Fibroblast of pulmonary artery (primary cell): ENCODE measurements at places on chromosomes 1 and 21.

- no peak for DNase-seq
Observed at GRCh38 chr1:47183308-47184089, 6.3 kb downstream of the PDZK1IP1 start.

DNA sequence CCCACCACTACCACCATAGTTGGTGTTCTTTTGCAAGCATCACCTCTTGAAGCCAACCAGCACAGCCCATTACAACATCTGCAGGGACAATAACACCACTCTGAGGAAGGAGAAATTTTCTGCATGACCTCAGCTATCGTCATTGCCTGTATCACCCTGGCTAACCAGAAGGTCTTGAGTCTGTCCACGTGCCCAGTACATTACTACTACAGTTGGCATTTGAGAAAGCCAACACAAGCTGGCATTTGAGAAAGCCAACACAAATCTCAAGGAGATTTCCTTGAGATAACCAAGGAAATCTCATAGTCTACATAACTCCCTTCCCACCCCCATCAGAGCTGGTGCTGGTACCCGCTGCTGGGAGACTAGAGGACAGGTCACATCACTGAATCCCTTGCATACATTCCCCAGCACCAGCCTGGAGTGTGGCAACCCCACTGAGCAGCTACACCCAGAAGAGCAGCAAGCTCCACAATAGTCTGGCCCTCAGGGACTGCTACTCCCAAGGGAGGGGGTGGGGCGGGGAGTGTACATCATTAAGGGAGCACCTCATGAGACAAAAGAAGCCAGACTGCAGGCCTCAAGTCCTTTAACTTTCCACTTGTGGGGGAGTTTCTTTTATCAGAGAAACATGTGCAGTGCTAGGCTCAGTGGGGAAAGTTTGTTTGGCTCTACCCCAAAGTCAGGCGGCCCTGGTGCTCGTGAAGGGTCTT lies 46.0 kb upstream of the GUCA2A start:
- peak; percentile 41 for DNase-seq

GRCh38 chr21:37208741-37209225 lies 58.4 kb downstream of the VPS26C start:
- DNase-seq, result no peak

DNA sequence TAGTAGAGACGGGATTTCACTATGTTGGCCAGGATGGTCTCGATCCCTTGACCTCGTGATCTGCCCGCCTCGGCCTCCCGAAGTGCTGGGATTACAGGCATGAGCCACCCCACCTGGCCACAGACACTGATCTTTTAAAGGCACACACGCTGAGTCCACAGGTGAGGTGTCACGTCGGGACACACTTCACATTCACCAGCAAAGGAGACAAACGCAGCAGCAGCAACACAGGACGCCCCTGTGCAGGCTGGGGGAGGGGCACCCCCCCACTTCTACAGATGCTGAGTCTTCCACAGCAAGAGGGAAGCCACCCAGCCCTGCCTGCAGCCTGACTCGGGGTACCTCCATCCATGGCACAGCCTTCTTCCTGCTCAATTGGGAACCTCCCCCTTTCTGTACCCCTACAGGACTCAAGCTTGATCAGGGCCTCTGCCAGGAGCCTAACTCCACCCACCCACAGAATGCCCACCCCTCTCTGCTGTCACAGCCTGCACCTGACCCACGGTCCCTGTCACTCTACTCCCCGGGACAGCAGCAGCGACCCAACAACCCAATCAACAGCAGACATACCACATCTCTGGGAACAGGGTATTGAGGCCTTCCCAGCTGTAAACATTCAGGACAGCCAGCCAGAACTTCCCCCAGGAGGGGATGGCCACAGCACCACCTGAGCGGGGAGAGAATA lies 9.5 kb downstream of the LSS start:
- no peak for DNase-seq

DNA sequence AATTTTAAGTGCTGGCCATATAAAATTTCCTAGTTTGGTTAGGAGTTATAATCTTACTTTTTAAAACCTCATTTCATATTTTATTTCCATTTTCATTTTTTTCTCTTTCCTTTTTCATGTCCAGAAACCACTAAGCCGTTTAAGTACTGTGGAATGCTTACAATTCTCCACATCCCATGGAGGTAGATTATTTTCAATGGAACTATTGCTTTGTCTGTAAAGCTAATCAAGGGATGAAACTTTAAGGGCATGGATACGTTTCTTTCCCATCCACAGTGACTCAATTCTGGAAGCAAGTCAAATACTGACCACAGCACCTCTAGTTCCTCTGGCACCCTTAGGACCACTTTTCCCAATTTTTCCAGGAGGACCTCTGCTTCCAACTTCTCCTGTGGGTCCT lies 139.1 kb upstream of the ZNHIT6 start:
- no peak for DNase-seq

- no peak for DNase-seq
Observed at GRCh38 chr1:91066538-91066937, 44.7 kb upstream of the ZNF644 start.

DNA sequence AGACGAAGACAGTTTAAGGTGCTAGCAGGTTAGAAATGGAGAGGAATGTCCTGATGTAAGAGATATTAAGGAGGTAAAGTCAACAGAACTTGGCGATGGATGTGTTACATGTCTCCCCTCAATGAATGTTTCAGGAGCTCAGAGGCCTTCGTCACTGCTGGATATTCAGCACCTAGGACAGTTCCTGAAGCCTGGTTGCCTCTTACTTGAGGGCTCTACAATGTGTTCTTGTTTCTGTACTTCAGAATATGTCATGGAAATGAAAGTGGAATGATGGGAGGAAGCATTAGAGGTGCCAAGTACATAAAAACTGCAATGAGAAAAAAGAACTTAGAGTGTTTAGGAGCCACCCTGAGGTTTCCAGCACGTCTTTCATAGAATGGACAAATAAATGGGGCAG lies 17.7 kb downstream of the TNR start:
- DNase-seq, result peak; percentile 41

DNA sequence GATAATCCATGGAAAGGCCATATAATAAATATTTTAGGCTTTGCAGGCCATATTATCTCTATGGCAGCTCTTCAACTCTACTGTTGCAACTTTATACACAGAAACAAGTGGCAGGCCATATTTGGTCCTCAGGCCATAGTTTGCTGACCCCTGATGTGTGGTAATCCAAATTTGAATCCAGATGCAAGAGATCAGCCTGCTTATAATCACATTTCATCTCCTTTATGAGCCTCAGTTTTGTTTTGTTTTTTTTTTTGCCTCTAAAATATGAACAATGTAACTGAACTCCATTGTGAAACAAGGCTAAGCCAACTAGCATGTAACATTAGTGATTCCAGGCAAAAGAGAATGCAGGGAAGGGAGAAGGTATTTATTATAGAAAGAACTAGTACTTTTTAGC lies 81.6 kb downstream of the PRKAA2 start:
- no peak for DNase-seq

- DNase-seq, result no peak
Observed at GRCh38 chr1:225559902-225560301, 93.0 kb downstream of the ENAH start.

DNA sequence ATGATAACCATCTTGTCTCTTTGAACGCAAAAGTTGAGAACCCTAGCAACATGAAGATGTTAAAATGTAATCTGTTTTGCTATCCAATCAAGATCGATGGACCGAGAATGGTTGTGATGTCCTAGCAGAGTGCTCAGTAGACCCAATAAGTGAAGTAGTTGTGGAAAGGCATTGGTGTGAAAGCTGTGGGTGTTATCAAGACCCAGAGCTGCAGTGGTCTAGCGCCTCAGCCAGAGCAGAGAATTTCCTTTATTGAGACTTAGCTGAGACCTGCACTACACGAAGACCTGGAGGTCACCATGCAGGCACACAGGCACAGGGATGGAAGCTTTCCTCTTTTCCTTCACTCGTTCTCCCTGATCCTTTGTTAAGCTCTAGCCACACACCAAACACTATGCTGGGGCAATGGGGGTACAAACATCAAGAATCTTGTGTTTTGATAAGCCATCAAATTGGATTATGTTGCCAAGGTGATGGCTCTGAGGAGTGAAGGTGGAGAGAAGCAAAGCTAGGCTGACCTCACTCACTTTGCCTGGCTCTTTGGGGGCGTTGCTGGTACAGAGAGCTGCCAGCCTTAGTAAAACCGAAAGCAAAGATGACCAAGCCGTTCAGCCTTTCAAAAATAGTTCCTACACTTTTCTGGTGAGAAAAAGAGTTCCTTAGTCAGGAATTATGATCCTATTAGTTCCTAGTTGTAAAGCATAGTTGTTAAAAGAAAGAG lies 24.1 kb downstream of the METTL13 start:
- DNase-seq, result no peak

GRCh38 chr1:58047265-58047858 lies 499.2 kb downstream of the OMA1 start:
- DNase-seq, result peak; percentile 8

DNA sequence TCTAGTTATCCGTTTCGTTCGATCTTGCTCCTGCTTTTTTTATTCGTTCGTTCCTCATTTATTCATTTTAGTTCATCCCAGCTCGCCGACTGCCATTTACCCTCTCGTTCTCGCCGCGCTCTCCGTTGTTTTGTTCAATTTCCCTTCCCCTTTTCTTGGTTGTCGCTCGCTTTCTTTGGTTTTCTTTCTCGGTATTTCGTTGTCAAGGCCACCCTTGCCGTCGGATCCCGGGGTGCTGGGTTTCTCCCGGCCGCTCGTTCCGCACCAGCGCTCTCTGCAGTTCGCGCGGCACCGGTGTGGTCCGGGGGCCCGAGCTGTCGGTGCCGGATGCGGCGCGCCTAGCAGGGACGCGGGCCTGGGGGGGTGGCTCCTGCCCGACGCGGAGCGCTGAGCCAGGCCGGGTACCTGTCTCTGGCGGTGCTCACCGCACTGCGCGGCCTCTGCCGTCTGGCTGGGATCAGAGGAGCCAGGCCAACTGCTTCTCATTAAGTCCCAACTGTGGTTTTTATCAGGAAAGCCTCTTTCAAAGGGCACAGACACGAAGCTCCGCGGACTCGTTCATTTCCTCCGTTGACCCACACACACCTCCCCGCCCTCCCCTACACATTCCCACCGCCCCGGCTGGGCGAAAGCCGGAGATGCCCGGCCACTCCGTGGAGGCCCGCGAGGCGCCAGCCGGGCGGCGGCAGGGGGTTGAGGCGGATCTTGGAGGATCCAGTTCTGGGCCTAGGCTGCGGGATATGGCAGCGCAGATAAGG lies 1.6 kb downstream of the ALX3 start:
- no peak for DNase-seq

GRCh38 chr1:192575499-192576189 lies at the start of gene RGS1:
RGS1 (plus strand) TSS chr1:192575773; CDS start chr1:192575793, 20 bp downstream.
- DNase-seq, result no peak

DNA sequence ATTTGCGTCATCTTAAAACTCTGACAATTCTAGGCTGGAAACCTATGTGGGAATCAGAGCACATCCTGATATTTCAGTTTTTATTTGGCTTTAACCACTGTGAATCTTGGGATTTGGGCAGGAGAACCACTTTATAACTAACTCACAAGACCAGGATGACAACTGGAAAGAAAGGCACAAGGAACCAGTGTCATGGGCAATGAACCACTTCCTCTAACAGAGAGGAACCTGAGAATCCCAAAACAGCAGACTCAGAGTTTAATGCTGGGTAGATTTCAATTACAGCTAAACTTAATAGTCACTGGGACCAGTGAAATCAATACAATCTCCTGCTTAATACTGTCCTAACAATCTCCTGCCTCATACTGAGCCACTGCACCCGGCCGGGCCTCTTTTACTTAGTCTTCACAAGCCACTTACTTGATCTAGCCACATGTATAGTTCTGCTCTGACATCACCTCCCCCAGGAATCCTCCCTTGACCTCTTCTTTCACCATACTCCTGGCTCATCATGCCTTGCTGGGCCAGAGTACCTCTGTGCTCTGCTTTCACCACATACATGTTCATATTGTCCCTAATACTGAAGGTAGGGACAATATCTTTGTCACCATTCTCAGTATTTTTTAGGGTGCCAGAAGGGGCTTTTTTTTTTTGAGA lies 20.2 kb upstream of the SLFNL1 start:
- peak; percentile 26 for DNase-seq

DNA sequence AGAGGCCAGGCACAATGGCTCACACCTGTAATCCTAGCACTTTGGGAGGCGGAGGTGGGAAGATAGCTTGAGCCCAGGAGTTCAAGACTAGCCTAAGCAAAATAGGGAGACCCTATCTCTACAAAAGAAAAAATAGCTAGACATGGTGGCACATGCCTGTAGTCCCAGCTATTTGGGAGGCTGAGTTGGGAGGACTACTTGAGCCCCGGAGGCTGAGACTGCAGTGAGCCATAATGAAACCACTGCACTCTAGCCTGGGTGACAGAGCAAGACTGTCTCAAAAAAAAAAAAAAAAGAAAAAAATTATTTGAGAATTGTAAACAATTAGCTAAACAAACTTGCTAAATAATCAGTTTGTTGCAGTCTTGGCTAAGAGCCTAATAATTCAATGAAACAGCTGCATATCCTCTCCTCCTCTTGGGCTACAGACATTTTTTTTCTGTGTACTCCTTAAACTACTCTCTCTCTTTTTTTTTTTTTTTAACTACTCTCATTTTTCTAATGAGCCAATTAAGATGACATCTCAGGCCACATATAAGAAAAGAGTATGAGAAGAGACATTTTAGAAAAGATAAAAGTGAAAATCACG lies 10.5 kb upstream of the DNAJB4 start:
- no peak for DNase-seq

GRCh38 chr1:28078262-28078661 lies 10.1 kb downstream of the EYA3 start:
- no peak for DNase-seq

DNA sequence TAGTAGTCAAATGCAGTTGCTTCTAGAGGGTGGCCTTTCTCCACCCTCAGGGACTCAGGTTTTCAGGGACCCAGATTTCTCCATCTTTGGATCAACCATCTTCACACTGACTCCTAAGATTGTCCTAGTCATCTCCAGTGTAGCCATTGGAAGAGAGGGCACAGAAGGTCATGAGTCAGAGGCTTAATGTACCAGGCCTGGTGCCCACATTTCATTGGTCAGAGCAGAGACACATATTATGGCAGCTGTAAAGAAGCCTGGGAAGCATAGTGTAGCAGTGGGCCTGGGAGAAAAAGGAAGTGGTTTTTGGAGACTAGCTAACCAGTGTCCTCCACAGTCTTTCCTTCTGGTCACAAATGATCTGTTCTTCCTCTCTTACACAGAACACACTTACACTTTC lies 122.5 kb downstream of the GIPC2 start:
- DNase-seq, result no peak

- DNase-seq, result peak; percentile 4
Observed at GRCh38 chr1:38451541-38451993, 405.0 kb upstream of the POU3F1 start.

DNA sequence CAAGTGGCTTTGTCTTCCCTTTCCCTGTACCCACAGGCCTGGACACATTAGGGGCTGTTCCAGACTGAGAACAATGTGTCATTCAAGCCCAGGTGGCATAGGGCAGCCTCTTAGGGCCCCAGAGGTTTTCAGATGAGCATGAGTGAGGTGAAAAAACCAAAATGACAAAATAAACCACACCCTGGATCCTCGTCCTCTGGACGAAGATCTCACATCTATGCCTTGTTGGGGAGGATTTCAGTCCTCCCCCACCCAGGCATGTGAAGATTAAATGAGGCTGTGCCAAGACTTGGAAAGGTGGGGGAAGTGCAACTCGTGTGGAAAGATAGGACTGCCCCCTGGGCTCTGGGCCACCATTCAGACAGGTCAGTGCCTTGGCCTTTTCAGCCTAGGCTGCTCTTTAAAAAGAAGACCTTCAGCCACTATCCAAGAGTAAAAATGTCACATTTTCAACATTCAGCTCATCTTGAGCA lies 32.8 kb upstream of the IL19 start:
- no peak for DNase-seq
